ENCODE measurements at places on chromosomes 4 and X.

GRCh38 chr4:5814421-5814820 is 78.5 kb downstream of the CRMP1 start:
- DNase-seq = no peak

- DNase-seq = no peak
Observed at GRCh38 chr4:164383358-164384220, 370.3 kb upstream of the SMIM31 start.

- DNase-seq = no peak
Observed at GRCh38 chr4:130419211-130419975, 1323.4 kb downstream of the C4orf33 start.

DNA sequence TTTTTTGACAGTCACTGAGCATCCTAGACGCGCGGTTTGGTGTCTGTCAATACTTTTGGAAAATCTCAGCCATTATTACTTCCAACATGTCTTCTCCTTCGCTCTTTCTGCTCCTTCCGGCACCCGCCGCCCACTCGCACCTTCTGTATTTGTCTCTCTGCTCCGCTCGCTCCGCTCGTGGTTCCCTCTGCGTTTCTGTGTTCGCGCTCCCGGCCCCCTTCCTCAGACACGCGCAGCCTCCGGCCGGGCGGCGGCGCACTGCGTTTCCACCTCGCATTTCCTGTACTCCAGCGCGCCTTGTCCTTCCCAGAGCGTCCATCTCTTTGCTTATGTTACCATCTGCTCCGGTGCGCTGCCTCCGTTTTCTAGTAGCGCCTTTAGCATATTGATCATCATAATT is 21.1 kb downstream of the PDE6B start:
- DNase-seq = no peak

DNA sequence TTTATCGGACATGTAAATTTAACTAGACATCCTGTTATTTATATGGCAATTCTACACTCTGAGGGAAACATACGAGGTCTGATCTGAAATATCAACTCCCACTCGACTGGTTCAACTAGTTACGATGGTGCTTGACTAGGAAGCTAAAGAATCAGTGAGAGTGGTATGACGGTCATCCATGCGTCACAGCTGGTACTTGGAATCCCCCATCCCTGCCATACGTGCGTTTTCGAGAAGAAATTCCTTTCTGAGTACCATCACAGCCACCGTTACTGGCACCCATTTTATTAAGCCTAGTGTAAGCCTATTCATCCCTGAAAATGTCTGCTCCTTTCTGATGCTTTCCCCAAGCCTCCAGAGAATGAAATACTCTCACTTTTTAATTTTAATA is 695 bp upstream of the PIGA start:
- peak; percentile 29 for DNase-seq

- no peak for DNase-seq
Observed at GRCh38 chr4:26074712-26075430, 160.9 kb downstream of the SMIM20 start.

DNA sequence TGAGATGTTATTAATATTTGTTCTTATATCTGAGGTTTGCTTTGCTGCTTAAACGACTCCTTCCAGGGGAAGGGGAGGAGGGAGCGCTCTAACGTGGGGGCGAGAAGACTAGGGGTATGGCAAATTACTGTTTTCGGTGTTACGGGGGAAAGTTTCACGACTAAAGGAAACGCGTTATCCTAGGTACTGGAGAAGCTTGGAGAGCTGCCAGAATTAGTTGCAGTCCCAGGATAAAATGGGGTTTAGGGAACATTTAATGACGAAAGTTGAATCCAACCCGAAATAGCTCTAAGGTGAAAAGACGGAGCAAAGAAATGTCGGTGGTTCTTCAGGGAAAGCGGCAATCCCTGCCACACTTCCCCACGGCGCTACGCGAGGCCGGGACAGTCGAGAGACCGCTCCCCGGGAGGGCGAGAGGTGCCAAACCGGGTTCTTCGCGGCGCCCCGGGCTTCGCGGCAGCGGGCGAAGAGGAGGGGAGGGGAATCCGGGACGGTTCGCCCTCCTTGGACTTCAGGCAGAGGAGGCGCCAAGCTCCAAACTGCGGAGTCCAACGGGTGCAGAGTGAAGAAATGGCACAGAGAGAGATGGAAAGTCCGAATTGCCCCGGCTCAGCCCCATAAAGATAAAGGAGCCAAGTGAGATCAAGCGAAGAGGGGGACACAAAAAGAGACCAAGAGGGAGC is 724 bp downstream of the THOC2 start:
- DNase-seq = peak; percentile 16

DNA sequence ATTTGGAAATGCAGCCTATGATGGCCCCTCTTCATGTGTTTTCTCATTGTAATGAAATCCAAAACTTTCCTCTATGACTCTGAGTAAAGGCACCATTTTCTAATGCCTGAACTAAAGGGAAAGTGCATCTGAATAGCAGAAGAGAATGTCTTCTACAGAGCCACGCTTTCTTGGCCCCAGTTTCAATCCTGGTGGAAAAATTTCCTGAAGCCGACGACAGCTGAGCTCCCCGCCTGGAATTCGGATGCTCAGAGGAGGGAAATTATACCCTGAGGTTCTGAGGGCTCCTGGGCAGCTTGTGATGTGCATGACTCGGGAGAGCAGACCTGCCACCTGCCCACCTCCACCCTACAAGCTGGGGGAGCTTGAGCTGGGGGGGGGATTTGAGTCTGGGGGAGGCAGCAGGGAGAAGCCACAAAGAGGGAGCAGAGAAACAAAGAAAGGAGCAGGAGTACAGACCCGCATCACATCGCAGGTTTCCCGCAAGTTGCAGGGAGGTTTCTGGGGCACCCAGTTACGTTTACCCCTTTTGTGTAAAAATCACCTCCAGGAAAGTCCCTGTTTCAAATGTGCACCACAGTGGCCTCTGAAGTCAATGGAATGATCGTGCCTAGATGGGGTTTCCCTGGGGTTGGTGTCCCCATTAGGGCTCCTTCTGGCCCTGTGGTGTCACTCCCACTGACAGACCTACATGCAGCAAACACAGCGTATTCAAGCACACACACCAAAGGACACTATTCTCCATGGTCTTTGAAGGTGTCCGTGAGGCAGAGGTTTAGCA is 145.6 kb upstream of the RBPJ start:
- no peak for DNase-seq

- no peak for DNase-seq
Observed at GRCh38 chrX:18471296-18471695, 45.9 kb downstream of the CDKL5 start.

- no peak for DNase-seq
Observed at GRCh38 chrX:71941776-71942175, 31.1 kb downstream of the NHSL2 start.

GRCh38 chr4:141643557-141643956 is 7.2 kb downstream of the IL15 start:
- peak; percentile 77 for DNase-seq

- DNase-seq = no peak
Observed at GRCh38 chr4:23931489-23931830, 41.6 kb upstream of the PPARGC1A start.

DNA sequence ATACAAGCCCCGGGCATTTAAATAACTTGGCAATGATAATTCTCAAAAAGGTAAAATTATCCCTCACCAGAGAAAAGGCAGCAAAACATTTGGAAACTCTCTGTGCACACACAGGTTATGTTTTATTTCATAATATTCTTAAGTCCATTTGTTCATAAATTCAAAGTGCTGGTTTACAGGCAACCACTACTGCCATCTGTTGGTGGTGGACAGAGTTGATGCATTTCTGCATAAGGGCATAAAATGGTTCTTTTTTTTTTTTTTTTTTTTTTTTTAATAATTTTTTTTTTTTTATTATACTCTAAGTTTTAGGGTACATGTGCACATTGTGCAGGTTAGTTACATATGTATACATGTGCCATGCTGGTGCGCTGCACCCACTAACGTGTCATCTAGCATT is 31.5 kb upstream of the IL21 start:
- DNase-seq = no peak

DNA sequence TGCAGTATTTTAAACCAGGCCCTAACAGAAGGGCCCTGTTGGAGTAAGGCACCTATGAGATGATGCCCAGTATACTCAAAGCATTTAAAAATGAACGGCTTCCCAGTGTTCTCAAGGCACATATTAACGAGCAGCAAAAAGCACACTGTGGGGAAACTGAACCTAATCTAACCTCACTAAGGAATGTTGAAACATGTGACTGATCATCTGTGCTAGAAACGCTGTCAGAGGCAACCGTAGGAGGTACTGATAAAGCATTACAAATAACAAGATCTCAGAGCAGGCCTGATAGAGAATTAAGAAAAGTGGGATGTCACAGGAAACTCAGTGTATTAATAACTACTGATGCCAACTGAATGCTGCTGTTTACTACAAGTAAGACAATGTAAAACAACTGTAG is 24.0 kb downstream of the ASB9 start:
- DNase-seq = no peak

- DNase-seq = peak; percentile 56
Observed at GRCh38 chr4:158799013-158799770, 30.4 kb downstream of the FNIP2 start.

DNA sequence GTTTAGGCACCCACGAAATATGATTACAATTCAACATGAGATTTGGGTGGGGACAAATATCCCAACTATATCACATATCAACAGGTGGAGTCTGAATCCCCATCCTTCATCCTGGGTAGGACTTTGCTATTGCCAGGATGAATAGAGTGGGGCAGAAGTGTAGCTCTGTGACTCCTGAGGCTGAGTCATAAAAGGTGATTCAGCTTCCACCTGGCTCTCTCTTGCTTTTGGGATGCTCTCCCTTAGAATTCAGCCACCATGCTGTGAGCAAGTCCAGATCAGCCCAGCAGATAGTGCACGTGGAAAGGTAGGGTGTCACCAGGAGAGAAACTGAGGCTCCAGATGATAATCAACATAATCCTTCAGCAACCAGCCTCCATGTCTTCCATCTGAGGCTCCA is 193.8 kb upstream of the BCOR start:
- no peak for DNase-seq

- no peak for DNase-seq
Observed at GRCh38 chr4:90445380-90445779, 318.2 kb downstream of the CCSER1 start.

GRCh38 chrX:150572206-150572605 is 3.8 kb downstream of the MTM1 start:
- no peak for DNase-seq

DNA sequence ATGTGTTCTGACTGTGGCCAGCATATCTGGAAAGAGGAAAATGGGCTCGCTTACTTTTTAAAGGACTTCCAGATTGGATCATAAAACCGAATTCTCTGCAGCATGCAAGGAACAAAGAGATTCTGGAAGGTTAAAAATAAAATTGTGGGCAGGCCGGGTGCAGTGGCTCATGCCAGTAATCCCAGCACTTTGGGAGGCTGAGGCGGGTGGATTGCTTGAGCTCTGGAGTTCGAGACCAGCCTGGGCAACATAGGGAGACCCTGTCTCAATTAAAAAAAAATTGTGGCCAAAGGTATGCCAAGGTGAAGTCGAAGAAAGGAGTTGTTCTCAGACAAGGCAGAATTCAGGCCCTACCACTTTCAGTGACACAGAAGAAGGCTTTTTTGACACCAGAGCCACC is 37.8 kb downstream of the NELFA start:
- DNase-seq = no peak

DNA sequence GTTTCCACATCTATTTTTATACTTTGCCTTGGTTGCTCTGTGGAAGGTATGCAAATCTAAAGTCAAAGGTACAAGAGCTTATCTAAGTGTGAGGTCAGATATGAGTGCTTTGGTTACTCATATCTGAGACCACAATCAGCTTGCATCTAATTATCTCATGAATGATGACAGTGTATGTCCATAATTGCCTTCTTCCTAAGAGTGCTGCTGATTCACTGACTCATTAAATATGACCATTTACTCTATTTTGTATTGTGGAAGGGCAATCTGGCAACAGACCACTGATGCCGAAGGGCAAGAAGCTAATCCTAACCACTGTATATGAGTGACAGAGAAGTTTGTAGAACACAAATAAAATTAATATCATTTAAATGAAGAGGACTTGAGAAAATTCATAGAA is 1190.2 kb upstream of the AGA start:
- DNase-seq = no peak

DNA sequence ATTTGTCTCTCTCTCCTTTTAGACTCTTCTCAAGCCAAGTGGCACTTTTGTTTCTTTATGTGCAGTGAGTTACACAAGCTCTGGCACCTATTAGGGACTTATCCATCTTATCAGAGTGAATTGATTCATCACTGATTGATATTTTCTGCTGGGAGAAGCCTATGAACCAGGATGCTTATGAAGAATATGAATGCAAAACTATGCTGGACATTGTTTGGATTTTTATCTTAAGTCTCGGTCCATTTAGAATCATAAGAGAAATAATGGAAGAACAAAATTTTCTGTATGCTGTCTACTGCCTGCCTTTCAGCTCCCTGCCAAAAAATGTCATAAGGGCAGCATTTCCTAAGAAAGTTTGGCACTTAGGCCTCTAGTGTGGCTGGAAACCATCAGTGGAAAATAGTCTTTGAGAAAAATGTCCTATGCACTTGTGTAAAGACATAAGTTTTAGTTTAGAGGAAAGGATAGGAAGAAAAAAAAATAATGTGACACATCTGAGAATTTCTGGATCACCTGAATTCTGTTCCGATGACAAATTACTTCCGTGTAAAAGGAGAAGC is 365.7 kb upstream of the MAD2L1 start:
- no peak for DNase-seq

- DNase-seq = no peak
Observed at GRCh38 chrX:39820938-39821708, 276.6 kb downstream of the BCOR start.

Data from Caki2 (cell line).